Stimulated activated CD4-positive, alpha-beta T cell treated with anti-CD3 and anti-CD28 coated beads, TNF-alpha, amount 100 ng/mL, for 48 hours (primary cell): ENCODE measurements at places on chromosomes 1 and 21.

DNA sequence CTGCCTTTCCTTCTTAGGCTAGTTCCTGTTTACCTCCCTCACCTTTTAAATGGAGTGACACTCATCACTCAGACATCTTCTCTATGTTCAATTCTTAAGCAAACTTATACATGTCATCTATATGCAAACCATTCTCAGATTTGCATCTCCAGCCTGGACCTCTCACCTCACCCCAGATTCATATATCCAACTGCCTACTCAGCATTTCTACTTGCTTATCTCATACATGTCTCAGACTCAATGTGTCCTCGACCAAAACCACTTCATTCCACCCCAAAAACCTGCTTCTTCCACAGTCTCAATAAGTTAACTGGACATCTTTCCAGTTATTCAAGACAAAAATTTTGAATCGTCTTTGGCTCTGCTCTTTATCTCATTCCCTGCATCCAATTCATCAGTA lies 62.6 kb downstream of the ERICH3 start:
- DNase-seq, result no peak

DNA sequence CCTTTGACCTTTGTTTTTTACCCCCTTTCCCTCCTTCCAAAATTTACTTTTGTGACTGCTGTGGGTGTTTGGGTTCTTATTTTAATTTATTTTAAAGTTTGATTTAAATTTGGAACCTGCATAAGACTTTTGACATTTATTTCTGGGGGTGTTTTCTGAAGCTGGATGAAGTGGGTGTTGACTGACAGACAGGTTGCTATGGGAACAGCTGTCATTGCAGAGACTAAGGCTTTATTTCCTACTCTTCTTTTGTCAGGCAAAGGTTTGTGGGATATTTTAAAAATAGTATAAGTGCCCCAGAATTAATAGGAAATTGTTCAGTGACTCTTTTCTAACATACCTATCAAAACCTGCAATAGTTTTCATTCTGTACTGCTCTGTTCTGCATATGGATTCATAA lies 290.8 kb upstream of the ESRRG start:
- DNase-seq, result no peak

GRCh38 chr21:25467896-25468295 lies 139.4 kb downstream of the MRPL39 start:
- DNase-seq, result no peak

DNA sequence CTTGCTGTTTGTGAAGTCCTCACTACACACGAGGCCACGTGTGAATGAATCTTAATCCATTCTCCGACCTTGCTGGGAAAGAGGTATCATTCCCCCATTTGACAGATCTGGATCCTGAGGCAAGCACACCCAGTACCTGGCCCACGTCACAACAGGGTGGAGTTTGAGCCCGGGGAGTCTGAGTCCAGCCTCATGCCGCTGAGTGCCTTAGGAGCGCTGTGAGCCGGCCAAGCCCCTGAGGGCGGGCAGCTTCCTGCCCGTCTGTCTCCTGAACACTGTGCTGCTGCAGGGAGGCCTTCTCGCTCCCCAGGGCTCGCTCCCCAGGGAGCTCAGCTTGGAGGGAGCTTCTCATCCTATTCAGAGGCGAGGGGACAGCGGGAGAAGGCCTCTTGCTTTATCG lies 29.7 kb downstream of the SLC45A1 start:
- DNase-seq, result no peak

DNA sequence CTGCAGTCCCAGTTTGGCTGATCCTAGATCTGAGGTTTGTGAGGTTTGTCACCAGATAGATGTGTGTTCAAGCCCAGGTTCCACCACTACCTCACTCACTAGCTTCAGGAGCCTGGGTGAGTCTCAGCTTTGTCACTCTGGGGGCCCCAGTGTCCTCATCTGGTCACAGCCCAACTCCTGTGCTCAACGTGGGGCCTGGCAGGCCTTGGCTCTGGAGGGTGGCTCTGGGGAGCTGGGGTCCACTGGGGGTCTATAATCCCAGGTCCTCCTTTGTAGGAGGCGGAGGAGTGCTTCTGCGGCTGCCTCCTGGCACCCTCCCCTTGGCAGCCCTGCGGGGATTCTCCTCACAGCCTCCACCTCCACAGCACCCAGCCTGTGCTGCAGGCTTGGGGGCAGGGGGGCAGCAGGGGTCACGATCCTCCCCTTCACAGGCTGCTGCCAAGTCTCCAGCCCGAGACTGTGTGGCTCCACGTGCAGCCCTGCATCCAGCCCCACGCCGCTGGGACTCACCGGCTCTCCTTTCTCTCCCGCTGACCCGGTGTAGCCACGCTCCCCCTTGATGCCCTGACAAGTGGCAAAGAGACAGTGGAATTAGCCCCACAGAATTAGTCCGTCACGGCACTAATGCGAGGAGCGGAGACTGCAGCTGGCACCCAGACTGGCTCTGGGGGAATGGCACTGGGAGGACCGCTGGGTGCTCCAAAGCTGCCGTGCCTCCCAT lies 22.5 kb upstream of the PEF1 start:
- DNase-seq, result no peak

- DNase-seq, result no peak
These were observed 72.2 kb upstream of the RALGPS2 start for GRCh38 chr1:178652506-178653490.

- DNase-seq, result no peak
These were observed 20.2 kb upstream of the SLFNL1 start for GRCh38 chr1:41041614-41042270.

DNA sequence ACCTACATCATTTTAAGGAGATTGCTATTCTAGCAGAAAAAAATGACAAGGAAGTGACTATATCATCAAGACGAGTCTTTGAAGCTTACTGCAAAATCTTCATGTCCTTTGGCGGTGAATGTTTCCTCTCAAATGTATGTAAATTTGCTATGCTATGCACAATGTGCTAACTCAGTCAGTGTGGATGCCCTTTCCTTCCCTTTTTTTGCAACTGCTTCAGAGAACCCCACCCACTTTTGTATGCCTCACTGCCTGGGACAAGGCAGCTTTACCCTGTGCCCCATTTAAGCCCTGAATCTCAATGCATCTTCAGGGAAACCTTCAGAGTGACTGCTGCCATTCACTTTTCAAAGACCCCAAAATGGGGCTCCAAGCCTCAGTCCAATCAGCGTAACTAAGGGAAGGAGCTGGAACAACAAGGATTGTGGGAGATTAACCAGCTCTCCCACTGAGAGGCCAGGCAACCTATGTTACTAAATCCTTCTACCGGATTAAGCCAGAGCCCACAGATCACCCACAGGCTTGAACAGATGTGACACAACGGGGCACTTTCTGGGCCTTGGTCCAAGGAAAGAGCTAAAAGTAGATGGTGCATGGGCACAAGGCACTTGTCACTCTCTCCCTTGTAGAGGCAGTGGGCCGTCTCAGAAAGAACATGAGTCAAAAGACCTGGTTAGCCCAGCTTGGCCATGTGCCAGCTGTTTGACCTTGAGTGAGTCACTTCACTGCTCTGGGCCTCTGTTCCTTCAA lies 154.4 kb downstream of the PLPP3 start:
- no peak for DNase-seq

DNA sequence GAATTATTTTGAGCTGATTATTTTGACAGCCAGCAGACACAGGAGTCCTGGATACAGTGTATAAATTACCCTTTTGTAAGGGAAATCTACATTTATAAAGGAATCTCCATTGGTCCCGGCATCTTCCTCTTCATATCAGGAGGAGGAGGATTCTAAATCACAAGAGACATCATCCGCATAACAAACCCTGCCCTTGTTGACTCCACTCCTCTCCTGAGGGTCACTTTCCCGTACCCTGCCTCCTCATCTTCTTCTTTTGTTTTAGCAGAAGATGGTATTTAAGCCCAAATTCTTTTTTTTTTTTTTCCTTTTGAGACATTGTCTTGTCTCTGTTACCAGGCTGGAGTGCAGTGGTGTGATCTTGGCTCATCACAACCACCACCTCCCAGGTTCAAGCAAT lies 14.6 kb upstream of the PKNOX1 start:
- no peak for DNase-seq

DNA sequence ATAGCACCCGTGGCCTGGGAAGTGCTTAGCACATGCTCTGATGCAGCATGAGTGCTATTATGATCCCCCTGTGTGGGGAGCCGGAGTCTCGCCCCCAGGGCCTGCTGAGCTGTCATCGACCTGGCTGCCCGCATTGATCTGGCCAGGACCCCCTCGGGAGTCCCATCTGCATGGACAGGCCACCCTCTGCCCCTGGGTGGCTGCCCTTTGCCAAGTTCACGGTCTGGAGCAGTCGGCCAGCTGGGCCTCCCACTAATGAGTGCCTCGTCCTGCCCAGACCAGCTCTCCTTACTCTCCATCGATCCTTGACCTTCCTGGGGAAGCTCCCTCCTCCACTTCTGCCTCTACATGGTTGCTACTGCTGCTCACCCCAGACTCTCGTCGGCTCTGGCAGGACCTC lies 121.8 kb upstream of the RUNX3 start:
- no peak for DNase-seq

DNA sequence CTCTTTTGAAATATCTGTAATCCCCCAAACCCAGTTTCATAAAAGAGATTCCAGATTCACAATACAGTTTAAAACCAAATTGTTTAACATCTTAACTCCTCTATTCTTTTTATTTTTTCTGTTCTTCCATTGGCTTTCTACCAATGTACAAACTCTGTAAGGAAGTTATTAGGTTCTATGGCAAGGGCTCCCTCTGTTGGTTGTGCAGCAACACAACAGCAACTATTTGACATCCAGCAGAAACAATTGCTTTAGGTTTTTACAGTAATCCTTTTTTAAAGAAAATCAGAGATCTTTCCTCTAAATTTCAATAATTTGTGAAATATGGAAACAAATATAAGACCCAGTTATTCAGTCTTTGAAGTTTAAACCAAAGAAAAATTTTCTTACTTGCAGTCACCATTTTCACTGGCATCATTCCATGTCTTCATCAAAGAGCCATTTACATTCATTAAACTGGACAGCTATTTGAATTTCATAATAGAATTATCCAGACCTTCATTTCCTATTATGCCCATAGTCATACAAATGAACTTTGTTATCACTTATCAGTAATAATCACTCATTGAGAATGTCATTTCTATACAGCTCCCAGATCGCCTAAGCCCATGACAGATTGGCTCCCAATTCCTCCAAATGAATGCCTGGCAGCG lies 46.5 kb upstream of the RNF11 start:
- DNase-seq, result no peak

DNA sequence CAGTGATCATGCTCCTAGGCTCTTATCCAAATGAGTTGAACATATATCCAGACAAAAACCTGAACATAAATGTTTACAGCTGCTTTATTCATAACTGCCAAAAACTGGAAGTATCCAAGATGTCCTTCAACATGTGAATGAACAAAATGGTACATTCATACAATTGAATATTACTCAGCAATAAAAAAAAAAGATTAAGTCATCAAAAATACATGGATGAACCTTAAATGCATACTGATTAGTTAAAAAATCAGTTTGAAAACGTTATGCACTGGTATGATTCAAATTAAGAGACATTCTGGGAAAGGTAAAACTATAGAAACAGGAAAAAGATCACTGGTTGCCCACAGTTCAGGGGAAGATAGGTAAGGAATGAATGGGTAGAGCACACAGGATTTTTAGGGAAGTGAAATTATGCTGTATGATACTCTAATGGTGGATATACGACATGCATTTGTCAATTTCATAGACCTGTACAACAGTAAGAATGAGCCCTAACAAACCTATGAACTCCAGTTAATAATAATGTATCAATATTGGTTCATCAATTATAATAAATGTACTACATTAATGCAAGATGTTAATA lies 3.1 kb downstream of the LRRC40 start:
- DNase-seq, result no peak

GRCh38 chr1:9371951-9372350 lies 79.3 kb downstream of the SPSB1 start:
- DNase-seq, result no peak

GRCh38 chr1:55054396-55054795 lies 15.0 kb downstream of the PCSK9 start:
- DNase-seq, result no peak

DNA sequence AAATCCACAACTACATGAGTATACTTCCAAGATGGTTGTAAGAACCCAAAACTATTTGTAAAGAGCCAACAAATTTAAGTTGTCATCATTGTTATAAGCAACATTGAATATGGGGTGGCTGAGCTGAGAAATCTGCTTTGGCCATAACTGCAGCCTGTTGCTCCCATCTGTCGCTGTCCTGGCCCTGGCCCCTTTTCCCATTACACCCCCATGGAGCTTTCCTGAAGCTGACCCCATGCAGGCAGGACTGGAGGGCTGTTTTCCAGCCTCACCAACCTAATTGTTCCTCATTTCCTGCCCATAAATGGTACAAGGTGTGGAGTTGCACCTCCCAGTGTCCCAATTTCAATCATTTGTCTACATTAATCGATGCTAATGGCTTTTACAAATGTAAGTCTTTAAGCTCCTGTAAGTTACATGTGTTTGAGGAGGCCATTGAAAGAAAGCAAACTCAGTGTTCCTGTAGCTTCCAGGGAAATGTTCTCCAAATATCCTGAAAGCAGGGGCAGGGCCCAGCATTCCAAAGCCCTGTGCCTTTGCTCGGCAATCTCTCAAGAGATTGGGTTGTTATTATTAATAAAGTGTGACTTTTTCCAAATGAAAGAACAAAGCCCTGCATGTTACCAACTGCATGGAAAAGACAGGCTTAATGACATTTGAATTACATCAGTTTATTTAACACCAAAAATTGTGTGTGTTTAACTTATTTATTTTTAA lies 545.9 kb downstream of the PLPP3 start:
- DNase-seq, result no peak

GRCh38 chr1:2591581-2592261 lies 5.1 kb downstream of the PRXL2B start:
- DNase-seq, result no peak

DNA sequence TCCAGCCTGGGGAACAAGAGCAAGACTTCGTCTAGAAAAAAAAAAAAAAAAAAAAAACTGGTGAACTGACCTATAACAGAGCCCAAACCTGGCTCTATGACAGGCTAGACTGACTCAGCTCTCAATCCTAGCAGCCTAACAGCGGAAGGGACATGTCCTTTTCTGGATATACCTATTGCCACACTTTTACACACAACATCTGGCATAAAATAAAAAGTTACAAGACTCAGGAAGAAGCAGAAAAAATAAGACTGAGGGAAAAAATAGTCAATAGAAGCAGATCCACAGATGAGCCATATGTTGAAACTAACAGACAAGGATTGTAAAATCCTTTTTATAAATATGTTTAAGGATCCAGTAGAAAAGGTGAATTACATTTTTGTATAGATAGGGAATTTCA lies 57.5 kb upstream of the IPO9 start:
- no peak for DNase-seq

DNA sequence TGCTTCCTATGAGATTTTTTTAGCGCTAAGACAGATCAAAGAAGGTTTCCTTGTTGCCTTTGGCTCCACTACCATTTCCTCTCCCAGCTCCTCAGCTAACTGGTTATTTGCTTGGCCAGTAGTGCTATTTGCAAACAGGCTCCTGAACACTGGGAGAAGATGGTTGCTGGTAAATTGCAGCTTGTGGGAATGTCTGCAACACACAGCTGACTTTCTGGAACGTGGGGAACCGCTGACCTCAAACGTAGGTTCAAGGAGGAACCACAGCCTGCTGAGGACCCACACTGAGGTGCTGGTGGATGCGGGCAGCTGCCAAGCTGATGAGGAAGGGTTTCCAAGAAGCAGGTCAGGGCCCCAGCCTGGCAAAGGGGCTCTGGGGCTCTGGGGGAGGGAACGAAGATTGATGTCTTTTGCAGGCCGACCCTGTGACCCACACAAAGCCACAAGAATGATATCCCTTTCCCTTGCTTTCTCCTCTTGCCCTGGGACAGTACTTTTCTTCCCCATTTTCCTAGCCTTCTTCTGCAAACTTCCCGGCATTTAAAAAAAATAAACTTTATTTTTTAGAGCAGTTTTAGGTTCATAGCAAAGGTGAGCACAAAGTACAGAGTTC lies 24.8 kb downstream of the GNG4 start:
- no peak for DNase-seq

- no peak for DNase-seq
These were observed 51.2 kb upstream of the TIAM1 start for GRCh38 chr21:31395268-31395667.
